AG04450 (cell line): ENCODE measurements at places on chromosomes 2 and 18. TPM values are rescaled to one million over a fixed set of nuclear protein-coding genes. Genes with fewer than 3 reads are reported as not detected.

Gene ORC2
- polyA plus RNA-seq, result 4.7 and 4.9 TPM in 2 replicates

Gene CDCA7
- 11.4 and 13.9 TPM in 2 replicates for polyA plus RNA-seq

Gene NOL4
- polyA plus RNA-seq, result not detected in 2 replicates

Gene ZFAND2B
- polyA plus RNA-seq, result 24.5 and 29.6 TPM in 2 replicates

Gene DNER
- polyA plus RNA-seq, result 0.05 TPM in 1 of 2 replicates, not detected in the other
